NCI-H774 (cell line): ENCODE measurements at places on chromosomes 5 and 9.

DNA sequence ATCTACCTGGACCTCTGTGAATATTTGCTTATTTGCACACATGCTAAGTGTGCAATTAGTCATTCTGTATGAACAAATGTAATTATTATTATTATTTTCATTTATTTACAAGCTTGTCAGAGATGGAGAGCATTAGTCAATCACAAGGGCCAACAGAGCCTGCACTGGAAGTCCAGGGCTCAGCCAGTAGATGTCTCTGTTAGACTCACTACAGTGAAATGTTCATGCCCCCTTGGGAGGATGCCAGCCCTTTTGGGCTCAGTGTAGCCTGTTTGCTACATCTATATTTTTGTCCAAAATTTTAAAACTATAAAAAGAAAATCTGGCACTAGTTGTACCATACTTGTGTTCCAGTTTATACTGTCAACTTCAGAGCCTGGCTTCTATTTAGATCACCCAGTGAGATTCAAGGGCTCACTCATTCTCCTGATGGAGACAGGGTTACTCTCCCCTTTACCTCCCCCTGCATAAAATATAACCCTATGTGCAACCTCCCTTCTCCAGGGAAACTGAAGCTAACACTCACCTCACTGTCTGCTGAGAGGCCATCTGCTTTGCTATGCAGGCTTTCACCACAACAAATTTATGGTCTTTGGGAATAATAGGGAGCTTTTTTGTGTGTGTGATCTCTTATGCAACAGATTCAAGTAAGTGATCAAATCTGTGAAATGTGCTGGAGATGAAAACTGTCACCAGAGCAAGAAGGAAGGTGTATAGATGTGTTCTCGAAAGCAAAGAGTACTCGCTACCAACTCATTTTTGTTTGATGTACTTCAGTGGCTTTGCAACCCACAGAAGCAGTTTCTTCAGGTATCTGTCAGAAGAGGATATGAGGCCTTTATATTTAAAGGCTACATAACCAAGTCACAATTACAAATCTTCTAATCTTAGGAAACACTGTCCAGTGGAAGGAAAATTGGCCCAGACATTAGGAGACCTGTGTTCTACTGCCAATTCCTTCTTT, 99.9 kb upstream of the TLE4 start:
- no peak for DNase-seq

DNA sequence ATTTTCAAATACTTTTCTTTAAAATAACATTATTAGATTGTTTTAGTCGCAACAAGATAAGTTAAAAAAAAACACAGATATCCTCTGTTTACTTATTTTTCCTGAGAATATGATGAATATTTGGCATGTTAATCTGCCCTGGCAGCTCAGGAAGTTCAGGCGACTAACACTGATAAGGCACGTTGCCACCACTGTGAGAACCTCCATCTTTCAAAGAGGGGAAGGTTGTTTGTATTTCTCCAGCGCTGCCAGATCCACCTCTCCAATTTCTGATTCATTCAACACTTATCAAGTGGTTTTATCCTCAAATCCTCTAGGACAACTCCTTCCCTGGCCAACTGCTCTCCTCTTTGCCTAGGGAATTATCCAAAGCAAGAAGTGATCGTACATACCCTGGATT, 21.8 kb downstream of the CTNNAL1 start:
- DNase-seq, result no peak

DNA sequence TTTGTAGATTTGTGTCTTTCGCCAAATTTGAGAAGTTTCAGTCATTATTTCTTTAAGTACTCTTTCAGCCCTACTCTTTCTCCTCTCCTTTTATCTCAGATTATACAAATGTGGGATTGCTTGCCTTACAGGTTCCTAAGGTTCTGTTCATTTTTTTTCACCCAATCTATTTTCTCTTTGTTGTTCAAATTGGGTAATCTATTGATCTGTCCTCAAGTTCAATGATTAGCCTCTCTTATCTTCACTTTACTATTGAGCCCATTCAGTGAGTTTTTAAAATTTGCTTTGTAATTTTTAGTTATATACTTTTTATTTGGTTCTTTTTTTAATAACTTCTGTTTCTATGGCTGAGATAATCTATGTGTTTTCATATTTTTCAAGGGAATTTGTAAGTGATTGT, 282.1 kb downstream of the FER start:
- DNase-seq, result no peak

DNA sequence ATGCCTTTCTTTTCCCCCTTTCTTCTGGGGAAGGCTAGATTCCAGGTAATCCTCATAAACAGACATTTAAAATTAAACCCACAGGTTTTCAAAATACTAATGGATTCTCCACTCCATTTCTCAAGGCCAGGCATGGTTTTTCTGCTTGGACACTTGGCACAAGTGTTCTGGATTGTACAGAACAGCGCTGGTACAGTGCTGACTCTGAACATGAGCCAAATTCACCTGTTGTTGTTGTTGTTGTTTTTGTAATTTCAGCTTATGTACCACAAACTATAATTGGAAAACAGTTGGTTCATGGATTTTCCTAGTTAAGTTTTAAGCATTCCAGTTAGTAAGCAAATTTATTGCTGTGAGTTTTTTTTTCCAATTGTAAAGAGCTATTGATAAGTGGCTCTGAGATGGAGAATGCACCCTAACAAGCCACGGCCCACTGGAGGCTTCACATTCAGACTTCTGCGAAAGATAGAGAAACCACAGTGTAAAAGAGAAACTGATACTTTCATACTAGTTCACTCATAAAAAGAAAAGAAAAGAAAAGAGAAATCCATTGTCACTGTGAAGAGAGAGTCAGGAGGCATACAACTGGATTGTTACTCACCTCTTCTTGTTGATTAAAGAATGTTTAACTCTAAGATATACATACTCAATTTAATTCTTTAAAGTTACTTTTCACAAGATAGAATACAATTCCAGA, 16.2 kb upstream of the ITGA1 start:
- DNase-seq, result no peak
